ENCODE measurements at places on chromosomes 2 and 18.

DNA sequence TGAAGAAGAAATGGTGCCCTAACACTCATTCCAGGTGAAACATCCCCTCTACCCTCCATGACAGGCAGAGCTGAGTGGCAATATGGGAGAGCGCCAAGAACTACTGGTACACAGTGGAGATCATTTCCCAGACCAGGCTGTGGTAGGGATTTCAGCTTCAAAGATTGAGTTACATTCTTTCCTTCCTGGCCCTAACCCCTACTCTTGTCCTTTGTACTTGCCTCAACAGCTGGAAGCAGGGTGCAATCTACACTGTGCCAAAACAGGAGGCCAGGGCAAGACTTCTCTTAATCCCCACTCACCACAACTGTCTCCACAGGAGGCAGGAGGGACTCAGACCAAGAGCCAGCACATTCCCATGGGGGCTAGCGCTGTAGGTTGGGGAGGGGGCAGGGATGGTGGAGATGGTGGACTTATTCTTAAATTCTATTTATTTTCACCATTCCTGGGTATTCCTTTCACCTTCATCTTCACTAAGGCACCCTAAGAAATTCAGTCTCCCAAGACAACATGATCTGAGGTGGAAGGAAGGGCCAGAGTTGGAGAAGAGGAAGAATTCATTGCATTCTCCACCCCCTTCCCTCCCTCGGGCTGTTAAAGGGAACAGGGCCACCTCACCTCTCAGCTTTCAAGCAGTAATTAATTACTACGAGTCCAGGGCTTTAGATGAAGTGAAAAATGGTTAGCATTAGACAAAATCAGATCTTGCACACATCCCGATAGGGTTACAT, 65.9 kb downstream of the AAK1 start:
- no peak for DNase-seq

- DNase-seq: peak; percentile 80
These were observed 86.1 kb upstream of the ITPRID2 start for GRCh38 chr2:181805228-181806038.

GRCh38 chr2:147327613-147328012, 517.2 kb upstream of the ACVR2A start:
- no peak for DNase-seq

DNA sequence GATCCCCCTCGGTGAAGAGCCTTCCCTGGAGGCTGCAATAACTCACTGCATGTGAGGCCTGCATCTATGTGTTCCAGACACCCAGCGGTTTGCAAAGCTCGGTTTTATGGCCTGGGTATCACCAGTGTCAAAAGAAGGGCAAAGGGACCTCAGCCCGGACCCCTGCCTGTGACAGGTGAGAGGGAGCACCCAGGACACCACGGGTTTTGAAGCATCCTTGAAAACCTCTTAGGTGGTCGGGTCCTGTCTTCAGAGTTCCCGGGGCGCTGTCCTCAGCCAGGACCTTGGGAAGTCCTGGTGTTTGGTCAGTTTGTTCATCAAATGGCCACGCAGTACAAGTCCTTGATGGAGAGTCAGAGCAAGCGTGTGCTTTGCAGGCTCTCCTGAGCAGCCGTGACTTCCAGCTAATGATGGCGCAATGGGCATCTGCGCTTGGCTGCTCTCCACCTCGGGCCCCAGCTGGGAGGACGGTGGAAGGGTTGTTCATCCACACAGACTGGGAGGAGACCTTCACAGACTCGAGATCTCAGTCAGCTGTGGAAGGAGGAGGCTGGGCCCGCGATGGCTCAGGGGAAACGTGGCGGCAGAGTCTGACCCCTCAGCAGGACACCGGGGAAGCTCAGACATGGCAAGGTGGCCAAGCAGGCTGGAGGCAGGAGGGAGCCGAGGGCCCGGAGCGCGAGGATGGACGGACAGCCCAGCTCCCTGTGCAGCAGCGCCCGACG, 113.1 kb upstream of the GPC1 start:
- DNase-seq: peak; percentile 42

GRCh38 chr2:217880891-217881290, 121.9 kb downstream of the TNS1 start:
- no peak for DNase-seq

- no peak for DNase-seq
These were observed 6.9 kb upstream of the BCL2L11 start for GRCh38 chr2:111113838-111114237.

- DNase-seq: no peak
These were observed 12.0 kb upstream of the SATB2 start for GRCh38 chr2:199469514-199470360.

GRCh38 chr18:39200153-39200552, 1634.6 kb upstream of the CELF4 start:
- no peak for DNase-seq

- DNase-seq: no peak
These were observed 181.3 kb upstream of the ZNF521 start for GRCh38 chr18:25533218-25533617.

All from umbilical cord (tissue), 2 donors.